Aorta (tissue), 5 donors: ENCODE measurements at places on chromosomes 11 and 22. TPM values are rescaled to one million over a fixed set of nuclear protein-coding genes. Genes with fewer than 3 reads are reported as not detected.

Gene IFTAP
- total RNA-seq: 17.2 TPM

Gene CDON
- 8.1 TPM for total RNA-seq

Gene LRRN4CL
- 8.5 TPM for total RNA-seq

Gene MMP8
- 0.60 TPM for total RNA-seq

Gene TTLL12
- total RNA-seq: 16.4 TPM

Gene AIFM3
- 1.0 TPM for total RNA-seq

Gene NLRP10
- total RNA-seq: not detected

Gene ARHGAP8
- total RNA-seq: 3.0 TPM

Gene ROBO4
- total RNA-seq: 41.9 TPM

Gene CCDC116
- total RNA-seq: 1.8 TPM

DNA sequence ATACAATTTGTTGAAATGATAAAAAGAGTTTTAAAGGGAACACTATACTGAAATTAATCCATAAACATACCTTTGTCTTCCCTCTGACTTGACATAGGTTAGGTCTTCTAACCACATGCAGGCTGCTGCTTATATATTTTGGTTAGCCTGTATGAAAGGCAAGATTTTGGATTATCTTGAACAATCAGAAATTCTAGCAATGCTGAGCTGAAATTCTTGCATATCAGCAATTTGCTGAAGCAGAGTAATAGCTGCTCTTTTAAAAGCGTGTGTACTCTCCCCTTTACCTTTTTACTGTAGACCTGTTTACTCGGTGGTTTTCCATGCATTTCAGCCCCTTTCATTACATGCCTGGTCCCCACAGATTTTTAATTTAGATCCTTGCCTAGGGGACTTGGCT is 34.0 kb downstream of the CWC15 start:
- DNase-seq: no peak

DNA sequence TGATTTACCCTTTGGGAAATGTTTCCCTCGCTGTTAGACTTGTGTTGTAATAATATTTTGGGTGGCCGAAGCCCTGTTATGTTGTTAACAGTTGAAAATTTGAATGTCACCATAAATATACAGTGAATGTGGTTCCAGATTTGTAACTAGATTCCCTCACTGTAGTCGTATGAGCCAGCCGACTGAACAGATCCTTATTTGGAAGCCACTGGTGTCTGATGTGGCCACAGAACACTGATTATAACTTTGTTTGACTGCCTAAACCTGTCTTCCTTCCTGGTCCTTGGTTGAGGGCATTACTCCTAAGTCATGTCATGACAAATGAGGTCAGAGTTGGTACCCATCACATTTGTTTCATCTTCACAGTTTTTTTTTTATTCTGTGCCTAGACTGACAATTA is 45.4 kb downstream of the YAP1 start:
- DNase-seq: no peak

- DNase-seq: no peak
Observed at GRCh38 chr11:59602432-59602831, 13.1 kb downstream of the OSBP start.

- no peak for DNase-seq
Observed at GRCh38 chr22:49567899-49568750, 259.5 kb downstream of the BRD1 start.

DNA sequence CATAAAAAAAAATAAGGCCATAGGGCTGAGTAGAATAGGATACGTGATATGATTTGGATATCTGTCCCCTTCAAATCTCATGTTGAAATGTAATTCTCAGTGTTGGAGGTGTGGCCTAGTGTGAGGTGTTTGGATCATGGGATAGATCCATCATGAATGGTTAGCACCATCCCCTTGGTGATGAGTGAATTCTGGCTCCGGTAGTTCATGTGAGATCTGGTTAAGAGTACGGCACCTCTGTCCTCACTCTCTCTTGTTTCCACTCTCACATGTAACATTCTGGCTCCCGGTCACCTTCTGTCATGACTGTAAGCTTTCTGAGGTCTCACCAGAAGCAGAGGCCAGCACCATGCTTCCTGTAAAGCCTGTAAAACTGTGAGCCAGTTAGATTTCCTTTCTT is 45.5 kb downstream of the RAB30 start:
- no peak for DNase-seq

DNA sequence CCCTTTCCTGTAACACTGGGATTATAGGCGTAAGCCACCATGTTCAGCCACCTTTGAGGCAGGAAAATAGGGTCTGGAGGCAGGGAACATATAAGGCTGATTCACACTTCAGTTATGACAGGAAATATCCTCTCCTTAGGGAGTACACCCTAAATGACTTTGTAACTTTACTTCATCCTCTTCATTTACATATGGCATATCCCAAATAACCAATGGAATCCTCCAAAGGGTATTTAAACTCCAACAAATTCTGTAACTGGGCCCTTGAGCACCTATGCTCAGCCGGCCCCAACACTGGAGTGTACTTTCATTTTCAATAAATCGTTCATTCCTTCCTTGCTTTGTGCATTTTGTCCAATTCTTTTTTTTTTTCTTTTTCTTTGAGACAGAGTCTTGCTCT is 1.6 kb upstream of the KAT5 start:
- no peak for DNase-seq

DNA sequence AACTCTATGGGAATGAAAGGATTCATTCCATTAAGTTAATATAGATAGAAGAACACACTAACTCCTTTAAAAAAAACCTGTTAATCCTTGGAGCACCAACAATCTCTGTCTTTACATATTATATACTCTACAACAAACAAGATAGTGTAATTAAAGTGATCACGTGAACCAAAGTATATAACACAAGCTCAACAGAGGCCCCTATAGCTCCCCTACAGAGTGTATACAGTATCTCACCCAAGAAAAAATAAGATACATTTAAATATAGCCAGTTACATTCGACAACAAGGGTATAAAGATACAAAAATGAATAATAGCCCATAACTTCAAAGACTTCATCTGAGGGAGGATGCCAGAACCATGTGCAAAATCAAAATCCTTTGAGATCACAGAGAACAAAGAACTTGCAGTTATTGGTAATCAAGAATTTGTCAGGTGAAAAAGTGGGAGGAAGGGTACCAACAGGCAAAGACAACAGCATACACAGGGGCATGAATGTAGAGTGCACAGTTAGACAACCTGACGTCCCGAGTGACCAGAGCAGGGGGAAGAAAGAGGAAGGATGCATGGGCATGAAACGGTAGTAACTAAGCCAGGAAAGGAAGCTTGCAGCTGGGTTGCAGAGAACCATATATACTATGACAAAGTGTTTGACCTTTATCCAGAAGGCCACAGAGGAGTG is 4.7 kb downstream of the FCHSD2 start:
- DNase-seq: no peak

GRCh38 chr11:8095371-8095770 is 14.4 kb downstream of the TUB start:
- no peak for DNase-seq

GRCh38 chr11:75474878-75475766 is 42.1 kb upstream of the KLHL35 start:
- peak; percentile 72 for DNase-seq

DNA sequence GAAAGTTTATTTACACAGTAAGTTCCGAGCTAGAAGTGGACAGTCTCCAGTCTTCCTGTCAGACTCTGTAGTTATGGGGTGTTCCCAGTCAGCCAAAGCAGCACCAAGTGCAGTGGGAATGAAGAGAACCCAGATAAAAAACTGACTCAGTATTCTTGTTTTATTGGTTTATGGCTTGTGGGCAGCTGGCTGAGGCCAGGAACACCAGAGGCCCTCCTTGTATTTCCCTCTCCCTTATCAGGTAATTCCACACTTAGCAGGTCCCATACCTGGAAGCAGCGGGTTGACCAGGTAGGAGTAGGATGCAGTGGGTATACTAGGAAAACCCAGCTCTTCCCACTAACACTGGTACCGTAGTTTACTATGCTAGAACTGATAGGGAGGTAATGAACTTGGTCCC is 3.5 kb upstream of the BACE1-AS start:
- DNase-seq: no peak

- no peak for DNase-seq
Observed at GRCh38 chr11:35355102-35355749, 64.1 kb downstream of the SLC1A2 start.

GRCh38 chr22:43734370-43735150 is 77.5 kb downstream of the EFCAB6 start:
- DNase-seq: no peak

DNA sequence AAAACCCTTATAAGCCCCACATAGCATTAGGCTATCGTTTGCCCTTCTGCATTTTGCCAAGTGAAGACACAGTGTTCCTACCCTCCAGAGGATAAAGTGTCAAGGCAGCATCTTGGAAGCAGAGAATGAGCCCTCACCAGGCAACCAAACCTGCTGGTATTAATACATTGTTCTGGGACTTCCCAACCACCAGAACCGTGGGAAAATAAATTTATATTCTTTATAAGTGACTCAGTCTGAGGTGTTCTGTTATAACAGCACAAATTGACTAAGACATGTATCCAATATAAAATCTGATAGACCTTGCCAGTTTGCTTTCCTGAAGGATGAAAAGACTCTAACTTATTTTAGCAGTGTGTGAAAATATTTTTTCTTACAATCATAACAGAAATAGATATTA is 792.5 kb upstream of the LRRC4C start:
- DNase-seq: no peak

DNA sequence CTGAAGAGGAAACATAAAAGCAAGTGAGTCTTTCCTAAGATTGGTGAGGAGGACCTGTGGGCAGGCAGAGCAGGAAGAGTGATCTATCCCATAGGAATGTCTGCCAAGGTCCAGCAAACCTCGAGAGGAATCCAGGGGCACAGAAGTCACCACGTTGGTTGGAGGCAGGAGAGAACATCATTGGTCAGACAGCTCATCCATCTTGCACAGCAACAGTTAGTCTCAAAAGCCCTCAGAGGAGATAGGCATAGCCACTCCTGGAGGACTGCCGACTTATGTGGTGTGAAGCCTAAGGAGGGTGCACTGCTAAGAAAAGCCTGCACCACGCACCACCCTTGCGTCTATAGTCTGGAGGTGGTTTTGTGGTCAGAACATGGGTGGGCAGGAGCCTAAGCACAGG is 109.1 kb downstream of the RASSF10 start:
- DNase-seq: no peak

DNA sequence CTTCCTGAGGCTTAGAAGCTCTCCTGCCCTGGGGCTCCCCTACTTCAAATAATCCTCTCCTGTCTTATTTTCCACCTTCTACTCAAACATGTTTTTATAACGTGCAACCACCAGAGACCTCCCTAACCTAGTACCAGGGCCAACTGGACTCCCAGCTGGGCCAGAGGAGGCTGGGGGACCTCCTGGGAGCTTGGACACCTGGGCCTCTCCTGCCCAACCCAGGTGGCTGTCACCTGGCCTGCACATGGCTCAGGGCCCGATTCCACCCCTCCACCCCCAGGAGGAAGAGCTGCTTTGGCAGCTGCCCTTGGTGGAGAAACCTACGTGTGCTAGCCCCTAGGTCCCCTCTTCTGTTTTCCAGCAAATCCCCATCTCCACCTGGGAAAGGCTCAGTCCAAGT is 105.2 kb downstream of the ABTB2 start:
- no peak for DNase-seq

DNA sequence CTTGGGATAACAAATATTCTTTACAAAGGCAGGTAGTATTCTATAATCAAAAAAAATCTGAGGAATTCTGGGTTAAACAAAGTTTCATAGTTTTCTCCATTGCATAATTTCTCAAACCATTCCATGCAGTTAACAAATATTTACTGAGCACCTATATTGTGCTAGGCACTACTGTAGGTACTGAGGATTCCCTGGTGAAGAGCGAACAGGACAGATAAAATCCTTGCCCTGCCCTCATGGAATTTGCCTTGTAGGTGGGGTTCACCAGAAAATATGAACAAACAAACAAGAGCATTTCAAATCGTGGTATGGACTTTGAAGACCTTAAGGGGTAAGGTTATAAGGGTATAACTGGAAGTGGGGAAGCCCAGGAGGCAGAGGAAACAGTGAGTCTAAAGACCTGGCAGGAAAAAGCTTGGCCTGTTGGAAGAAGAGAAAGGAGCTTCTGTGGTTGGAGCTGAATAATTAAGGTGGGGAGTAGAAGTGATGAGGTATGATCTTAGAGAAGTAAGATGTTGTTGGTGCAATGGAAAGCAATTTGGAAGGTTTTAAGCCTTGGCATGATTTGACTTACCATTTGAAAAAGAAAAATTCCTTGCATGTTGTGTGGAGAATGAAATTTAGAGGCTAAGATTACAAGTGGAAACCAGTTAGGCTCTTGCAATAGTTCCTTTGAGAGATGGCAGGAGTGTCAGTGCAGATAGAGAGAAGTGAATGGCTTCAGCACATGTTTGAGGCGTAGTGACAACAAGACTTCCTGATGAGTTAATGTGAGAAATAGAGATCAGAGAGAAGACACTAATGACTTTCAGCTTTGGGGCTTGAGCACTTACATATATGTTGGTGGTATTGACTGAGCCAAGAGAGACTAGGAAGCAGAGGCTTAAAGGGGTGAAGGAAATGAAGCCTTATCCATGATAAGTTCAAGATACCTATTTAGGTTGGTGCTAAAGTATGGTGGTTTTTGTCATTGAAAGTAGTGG is 55.7 kb upstream of the PICALM start:
- no peak for DNase-seq

- no peak for DNase-seq
Observed at GRCh38 chr11:11095831-11096723, 238.2 kb upstream of the ZBED5 start.

DNA sequence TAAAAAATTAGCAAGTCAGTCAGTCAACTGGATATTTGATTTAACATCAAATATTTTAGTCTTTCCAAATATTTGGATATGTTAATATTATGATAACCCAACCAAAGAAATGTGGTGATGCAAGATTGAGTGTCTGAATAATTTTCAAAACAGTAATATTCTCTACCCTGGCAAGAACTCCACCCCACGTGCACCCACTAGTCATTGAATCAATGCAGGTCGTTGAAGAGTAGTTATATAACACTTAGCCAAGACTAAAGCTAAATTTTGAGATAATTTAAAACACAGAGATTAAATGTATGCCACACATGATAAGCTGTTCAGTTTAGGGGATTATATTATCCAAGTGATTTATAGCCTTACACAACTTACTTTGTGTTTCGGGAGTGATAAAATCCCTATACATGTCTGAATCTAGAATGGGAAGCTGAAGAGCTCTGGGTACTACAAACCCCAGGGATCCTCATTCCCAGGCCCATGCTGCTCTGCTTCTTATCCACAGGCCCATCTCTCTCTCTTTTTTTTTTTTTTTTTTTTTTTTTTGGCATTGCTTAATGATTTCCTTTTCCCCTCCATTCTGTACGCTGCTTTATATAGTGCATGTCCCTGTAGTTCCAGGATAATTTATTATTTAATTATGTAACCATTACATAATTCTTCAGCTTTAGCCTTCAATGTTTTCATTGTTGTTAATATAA is 392.9 kb downstream of the NTM start:
- no peak for DNase-seq

DNA sequence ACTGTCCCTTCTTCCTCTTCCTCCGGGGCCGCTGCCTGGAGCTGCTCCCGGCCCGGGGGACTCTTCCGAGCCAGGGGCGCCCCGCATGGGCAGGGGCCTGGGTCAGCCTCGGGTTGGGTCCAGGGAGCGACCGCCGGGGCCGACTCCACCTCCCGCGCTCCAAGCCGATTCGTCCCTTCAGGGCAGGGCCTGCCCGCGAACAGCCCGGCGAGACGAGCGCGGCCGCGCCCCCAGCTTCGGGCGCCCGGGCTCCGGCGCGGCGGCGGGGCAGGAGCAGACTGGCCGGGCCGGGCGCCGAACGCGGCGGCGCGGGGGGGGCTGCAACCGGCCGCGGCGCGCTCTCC is at the start of gene LARGE1:
Gene LARGE1 (minus strand): TSS at position 280 of the 344 bp plus-strand sequence.
- peak; percentile 88 for DNase-seq
